ENCODE measurements at places on chromosomes 5 and 9.
A peak's percentile ranks its signal among the peaks of the same experiment; 100 is the strongest.

- no peak for DNase-seq
Observed at GRCh38 chr5:138536665-138537315, 6.2 kb downstream of the ETF1 start.

- DNase-seq: no peak
Observed at GRCh38 chr9:846852-847251, 5.4 kb downstream of the DMRT1 start.

- no peak for DNase-seq
Observed at GRCh38 chr5:151151263-151151660, 6.3 kb downstream of the ANXA6 start.

GRCh38 chr9:19286634-19287188 is 56.2 kb downstream of the DENND4C start:
- no peak for DNase-seq

GRCh38 chr5:19264821-19265220 is 723.2 kb downstream of the CDH18 start:
- DNase-seq: no peak

DNA sequence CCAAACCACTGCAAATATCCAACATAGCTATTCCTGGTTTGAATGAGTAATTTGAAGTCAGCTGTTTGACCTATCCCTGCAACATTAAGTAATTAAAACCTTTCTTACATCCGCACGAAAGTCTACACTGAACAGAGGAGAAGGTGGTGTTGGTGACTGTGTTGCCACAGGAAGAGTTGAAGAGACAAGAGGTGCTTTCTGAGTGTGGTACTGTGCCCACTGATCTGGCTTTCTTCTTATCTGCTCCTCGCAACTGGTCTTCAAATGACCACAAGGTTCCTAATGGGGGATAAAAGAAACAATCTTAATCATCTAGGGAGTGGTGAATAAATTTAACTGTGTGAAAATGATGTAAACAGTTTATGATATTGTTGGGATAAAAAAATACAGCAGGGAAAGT is 29.4 kb upstream of the PDCL start:
- DNase-seq: no peak

DNA sequence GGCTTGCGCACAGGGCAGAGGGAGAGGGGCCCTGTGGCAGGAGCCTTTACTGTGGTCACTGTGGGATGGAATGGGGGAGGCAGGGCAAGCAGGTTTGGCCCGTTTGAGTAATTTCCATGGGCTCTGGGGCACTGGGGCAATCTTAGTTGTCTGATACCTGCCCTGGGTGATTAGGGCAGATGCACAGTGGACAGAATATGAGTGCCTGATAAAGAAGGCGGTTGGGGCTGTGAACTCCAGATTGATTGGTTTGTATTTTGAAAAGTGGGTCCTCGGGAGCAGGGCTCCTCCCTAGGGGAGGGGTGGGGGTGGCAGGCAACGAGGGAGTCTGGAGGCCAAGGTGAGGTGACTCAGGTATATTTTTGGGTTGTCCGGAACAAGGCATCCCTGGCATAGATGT is 247.5 kb downstream of the NSG2 start:
- DNase-seq: no peak

DNA sequence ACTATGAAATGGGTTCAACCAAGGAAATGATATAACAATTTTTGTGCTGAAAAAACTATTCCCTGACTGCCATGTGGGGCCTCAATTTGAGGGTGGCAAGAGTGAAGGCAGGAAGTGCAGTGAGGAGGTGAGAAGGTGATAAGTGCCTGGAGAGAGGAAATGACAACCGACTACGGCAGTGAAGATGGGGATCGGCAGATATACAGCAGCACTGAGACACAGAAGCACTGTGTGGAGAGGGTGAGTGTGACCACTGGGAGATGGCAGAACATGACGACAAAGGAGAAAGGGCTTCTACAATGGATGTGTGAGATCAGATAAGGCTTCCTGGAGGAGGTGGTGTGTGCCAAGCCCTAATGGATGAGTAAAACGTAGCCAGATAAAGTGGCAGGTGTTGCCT is 271.8 kb downstream of the TRIM32 start:
- DNase-seq: no peak

DNA sequence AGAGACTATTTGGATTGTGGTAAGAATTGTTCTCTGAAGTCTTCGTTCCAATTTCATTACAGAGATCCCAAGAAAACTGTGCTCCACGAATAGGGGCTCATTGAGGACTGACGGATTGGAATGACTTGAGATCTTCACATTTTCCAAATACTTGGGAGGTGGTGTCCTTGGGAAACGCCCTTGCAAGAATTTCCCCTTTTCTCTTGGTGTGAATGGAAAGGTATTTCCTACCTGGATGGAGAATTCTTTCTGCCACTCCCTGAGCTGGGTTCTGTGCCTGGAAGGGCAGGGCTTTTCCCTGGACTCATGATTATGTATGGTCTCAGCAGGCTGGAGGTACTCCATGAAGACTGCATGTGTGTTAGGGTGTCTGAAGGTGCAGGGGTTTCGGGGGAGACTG is 53.9 kb downstream of the SNX18 start:
- no peak for DNase-seq

DNA sequence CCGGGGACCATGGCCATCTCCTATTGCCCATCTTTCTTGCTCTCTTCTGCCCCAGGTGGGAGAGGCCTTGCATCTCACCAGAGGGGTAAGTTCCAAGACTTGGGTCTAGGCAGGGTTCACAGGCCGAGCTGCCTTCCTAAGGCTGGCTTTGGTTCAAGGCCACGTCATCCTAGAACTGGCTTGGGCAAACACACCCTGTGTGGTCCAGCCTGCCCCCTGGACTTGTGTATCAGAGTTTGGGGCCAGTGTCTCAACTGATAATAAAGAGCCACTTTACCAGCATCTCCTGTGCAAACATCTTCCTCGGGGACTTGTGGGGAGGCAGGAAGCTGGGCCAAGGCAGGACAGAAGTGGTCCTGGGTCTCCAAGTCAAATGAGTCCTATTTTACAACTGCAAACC is 17.8 kb downstream of the BOD1 start:
- DNase-seq: no peak

DNA sequence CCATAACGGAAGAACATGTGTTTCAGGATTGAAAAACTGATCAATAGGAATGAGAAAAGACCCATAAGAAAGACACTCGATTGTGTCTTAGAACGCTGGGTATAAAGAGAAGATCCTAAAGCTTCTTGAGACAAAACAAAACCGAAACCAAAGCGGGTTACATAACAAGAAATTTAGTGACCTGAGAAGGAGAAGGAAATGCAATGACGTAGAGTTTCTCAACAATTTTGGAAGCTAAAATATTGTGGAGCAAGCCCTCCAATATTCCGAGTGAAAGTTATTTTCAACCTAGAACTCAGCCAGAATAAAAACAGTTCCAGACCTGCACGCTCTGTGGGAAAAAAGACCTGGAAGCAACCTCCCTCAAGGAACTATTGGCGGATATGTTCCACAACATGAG is 81.9 kb upstream of the FREM1 start:
- no peak for DNase-seq

DNA sequence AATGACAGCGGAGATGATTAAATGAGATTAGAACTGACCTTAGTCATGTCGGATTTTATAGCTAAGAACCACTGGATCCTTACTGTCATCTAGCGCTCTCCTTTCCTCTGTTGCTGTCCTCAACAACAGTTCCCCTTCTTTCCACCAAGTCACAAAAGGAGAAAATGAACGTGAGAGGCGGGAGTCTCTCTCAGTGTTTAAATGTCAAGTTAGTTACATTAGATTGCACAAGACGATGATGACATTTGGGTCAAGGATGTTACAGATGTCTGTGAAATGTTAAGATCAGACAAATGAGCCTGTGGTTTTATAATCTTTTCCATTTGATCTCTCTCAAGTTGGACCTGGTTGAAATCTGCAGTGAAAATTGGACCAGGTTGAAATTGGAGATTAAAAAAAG is 53.5 kb downstream of the FBXO38 start:
- no peak for DNase-seq

DNA sequence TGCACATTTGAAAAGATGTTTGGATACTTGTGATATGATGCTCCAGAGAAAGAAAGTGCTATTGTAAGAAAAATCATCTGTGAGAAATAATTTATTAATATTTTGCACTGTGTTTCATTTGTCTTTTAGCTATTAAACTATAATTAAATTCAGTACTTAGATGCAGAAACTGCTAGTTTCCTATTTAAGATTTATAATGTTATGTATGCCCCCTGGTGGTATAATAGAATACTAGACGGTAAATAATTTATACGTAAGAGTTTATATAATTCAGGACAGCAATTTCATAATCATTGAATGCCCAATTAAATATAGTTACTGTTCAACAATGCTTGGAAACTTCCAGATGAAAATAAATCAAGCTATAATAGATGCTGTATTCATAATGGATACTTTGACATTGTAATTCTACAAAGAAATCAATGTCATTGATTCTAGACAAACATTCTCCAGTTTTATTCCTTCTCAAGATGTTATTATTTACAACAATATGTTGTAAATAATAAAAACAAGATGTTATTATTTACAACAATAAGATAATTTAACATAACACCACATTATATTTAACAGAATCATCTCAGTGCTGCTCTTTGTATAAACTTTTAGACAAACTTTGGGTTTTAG is 101.0 kb downstream of the TMEM232 start:
- DNase-seq: no peak

DNA sequence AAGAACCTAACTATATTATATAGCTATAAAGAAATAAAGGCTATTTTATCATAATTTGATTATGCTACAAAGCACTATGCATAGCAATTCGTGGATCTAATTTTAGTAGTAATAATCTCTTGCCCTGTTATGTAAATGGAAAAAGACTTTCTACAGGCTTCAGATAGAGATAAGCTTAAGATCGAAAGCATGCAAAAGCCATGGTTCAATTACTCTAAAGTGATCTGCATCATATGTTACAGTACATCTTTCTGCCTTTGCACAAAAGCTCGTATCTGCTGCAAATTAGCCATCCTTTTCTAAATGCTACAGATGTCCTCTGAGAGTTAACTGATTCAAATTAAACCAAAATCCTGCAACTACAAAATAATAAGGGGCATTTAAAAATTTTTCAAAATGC is 234.8 kb upstream of the TMEM161B start:
- DNase-seq: no peak

GRCh38 chr9:138071731-138072130 is 194.1 kb downstream of the CACNA1B start:
- no peak for DNase-seq

DNA sequence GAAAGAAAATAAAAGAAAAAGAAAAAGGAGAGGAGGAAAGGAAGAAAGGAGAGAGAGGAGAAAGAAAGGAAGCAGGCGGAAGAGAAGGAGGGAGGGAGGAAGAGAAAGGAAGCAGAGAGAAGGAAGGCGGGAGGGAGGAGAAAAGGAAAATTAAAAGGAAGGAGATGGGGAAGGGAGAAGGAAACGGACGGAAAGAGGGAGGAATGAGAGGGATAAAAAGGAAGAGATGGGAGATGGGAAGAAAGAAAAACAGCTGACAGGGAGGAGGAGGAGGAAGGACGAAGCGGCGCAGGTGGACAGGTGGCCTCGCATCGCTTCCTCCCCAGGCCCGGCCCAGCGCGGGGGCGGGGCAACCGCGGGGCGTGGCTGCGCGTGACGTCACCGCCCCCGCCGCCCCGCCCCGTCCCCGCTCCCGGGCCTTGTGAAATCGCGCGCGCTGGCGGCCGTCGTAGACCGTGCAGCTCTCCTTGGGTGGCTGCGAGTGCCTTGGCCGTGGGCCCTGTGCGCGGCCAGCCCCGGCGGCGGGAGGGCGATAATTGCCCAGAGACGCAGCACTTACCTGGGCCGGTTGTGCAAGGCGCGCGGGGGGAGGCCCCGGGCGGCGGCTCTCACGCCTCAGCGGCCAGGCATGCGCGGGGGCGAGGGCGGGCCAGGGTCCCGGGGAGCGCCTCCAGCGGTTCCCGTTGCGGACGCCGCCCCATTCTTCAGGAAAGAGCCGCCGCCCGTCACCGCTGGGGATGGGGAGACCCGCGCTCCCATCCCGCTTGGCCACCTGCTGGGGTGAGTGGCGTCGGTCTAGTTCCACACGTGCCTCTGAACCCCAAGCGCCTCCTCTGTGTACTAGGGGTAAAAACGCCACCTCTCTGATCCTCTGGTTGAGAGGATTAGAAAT is 49.6 kb upstream of the FOXE1 start:
- peak; percentile 46 for DNase-seq

GRCh38 chr9:81132318-81132717 is 557.0 kb downstream of the TLE1 start:
- DNase-seq: no peak

- no peak for DNase-seq
Observed at GRCh38 chr5:82601077-82601476, 322.9 kb upstream of the RPS23 start.
